PC-9 (cell line): ENCODE measurements at places on chromosomes 7 and 10. TPM values are rescaled to one million over a fixed set of nuclear protein-coding genes. Genes with fewer than 3 reads are reported as not detected.

Gene TFEC
- total RNA-seq: not detected in 2 replicates

Gene PNLIPRP3
- total RNA-seq: not detected in 2 replicates

Gene EBLN1
- not detected in 2 replicates for total RNA-seq

DNA sequence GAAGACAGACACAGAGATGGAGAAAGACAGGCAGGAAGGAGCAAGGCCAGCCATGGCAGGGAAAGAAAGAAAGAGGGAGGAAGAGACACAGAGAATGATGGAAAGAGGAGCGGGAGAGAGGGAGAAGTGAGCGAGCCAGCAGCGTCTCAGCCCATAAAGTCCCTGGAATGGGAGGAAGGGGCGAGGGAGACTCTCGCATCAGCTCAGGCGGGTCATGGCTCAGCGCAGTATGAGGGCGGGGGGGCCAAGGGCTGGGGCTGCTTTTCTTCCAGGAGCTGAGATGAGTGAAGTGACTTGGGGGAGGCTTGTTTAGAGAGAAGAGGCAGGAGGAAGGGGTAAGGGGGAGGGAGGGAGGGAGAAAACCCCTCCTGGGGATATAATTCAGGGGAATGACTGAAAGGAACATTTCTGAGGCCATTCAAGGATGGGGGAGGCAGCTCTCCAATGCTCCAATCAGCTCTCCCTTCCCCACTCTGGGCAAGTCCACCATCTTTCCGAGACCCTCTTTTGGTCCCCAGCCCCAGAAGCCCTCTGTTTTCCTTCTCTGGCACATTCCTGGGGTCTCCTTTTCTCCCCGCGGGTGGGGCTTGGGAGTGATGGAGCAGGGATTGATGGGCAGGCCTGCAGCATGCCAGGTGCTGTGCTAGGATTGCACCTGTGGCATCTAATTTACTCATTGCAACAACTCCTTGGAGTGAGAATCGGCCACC, 87.9 kb downstream of the HIF1AN start:
- DNase-seq: no peak

- DNase-seq: no peak
These were observed 303.1 kb upstream of the FZD1 start for GRCh38 chr7:90961037-90961725.

GRCh38 chr7:1666823-1667565, 3.1 kb upstream of the ELFN1 start:
- DNase-seq: no peak

DNA sequence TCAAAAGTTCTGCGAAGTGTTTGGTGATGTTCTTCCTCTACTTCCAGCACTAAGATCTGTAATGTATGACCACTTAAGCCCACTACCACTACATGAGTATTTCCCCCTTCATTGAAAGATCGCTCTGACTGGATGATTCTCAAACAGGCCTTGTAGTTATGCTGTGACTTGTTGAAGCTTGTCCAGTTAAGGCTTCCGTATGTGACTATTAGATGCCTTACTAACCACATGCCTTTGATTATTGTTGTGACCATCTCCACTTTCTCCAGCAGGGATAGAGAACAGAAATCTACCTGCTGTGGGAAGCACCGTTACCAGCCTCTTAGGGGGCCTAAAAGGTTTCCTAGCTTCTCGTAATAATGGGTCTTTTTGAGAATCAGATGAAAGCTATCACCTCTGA, 81.1 kb downstream of the NOC3L start:
- no peak for DNase-seq

GRCh38 chr7:28811701-28812430, 146.3 kb downstream of the TRIL start:
- DNase-seq: no peak

- DNase-seq: no peak
These were observed 44.2 kb upstream of the PIK3AP1 start for GRCh38 chr10:96764425-96765060.
